CMK (cell line): ENCODE measurements at places on chromosomes 4 and X.

DNA sequence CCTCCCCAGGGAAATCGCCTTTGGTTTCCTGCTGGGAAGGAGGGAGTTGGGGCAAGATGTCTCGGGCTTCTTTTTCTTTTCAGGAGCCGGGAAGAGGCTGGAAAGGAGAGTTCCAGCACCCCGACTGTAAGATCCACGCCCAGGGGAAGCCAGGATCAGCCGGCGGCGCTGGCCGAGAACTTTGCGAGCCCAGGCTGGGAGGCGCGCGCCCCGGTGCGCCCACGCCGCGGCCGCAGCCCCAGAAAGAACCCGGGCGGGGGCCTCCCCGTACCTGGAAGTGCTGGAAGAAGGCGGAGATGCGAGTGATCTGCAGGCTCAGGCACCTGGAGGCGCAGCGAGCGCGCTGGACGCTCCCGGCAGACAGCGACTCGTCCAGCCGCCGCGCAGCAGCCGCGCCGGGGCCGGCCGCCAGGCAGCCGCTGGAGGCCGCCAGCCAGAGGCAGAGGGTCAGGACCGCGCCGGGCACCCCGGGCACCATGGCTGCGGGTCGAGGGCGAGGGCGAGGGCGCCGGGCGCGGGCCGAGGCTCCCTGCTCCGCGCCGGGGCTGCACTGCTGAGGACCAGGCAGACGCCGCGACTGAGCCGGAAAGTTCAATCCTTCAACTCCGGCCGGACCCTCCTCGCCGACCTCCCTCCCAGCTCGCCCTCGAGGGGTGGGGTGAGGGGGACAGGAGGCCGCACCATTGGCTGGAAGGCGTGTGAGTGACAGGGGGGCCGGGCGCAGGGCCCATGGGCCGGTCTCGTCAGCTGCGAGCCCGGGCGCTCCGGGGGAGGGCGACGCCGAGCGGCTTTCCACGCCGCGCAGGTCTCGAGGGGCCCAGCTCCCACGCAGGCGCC lies at the start of gene ANOS1:
Gene ANOS1, minus strand, starts transcription at position 579 of the 837 bp plus-strand sequence. Its CDS starts 101 bp downstream, at position 478.
- no peak for DNase-seq

- no peak for DNase-seq
Measured at GRCh38 chr4:125641611-125642010, 326.9 kb downstream of the FAT4 start.

DNA sequence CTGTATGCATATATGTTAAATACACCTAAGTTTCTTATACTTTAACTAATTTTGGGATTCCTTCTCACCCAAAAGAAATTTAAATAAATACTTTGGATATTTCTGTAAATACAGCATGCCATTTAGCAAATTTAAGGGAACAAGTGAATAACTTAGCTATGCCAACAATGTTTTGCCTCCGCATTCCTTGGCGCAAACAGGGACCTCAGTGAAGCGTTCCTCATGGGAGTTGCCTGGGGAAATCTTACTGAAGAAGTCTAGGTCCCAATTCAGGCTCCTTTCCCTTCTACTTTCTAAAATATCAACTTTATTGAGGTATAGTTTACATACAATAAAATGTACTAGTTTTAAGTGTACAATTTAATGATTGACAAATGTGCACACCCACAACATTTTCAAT lies 25.0 kb downstream of the COL4A5 start:
- DNase-seq = no peak

DNA sequence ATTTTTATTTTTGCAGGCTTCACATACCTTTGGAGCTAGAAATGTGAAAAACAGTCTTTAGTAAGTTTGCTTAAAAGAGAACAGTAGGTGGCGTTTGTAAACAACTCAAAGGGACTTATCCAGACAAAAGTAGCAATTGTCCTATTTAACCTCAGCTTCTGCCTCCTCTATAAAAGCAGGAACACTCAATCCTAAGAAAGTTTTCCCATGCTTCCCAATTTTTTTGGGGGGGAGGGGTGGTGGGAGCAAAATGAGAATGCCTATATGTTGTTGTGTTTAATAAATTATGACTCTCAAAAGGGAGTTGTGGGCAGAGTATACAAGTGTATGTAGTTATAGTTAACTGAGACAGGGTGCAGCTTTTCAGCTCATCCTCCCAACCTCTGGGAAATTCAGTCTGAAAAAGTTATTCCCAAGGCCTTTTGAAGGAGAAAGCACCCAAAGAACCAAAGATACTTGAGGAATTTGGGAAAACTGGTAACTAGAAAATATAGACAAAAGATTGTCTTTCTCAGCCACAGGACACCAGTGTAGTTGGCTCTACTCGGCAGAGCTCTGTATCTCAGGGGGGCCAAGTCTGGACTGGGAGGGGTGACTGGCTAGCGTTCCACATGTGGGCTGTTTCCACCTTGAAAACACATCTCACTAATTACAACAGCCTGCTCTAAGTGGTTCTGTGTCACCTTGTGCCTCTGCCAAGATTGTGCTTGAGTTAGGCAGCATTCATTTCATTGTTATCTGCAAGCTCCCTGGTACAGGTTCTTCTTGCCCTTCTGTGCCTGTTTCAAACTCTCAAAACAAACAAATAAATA lies 2.8 kb downstream of the SFRP2 start:
- DNase-seq = no peak

DNA sequence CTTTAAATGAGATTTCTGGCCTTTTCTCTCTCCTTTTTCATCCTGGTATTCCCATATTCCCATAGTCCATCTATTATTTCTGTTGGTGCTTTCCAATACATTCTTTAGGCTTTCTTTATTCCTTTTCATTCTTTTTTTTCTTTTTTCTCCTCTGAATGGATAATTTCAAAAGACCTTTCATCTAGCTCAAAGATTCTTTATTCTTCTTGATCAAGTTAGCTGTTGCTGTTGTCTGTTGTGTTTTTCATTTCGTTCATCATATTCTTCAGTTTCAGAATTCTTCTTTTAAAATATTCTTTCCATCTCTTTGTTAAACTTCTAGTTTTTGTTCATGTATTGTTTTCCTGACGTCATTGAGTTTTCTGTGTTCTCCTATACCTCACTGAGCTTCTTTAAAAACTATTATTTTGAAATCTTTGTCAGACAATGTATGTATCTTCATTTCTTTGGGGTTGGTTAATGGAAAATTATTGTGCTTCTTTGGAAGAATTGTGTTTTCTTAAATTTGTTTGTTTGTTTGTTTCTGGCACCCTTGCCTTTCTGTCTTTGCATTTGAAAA lies 30.2 kb downstream of the STK32B start:
- DNase-seq = no peak

GRCh38 chrX:30488092-30488491 lies 89.5 kb downstream of the TASL start:
- no peak for DNase-seq

GRCh38 chr4:155608225-155608885 lies 58.3 kb upstream of the GUCY1A1 start:
- DNase-seq = no peak

- DNase-seq = no peak
Measured at GRCh38 chrX:131747173-131747572, 203.3 kb downstream of the OR13H1 start.

GRCh38 chrX:138128027-138128671 lies 562.2 kb downstream of the ZIC3 start:
- peak; percentile 3 for DNase-seq

DNA sequence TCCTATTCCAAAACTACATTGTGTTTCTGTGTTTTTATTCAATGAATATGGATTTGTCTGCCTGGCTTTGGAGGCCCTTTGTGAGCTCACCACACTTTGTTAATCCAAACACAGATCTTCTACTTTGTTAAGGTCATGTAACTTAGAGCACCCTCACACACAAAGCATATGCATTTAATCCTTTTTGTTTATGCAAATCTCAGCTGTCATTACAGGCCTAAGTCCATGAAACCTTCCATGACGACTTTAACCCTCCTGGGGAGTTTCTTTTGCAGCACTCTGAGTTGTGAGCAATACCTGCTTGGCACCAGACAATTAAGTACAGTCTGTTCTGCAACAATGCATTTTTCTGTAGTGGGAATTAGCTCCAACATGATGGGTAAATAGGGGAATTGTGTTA lies 14.9 kb downstream of the CCSER1 start:
- no peak for DNase-seq

- no peak for DNase-seq
Measured at GRCh38 chr4:12701384-12701783, 782.8 kb downstream of the RAB28 start.

DNA sequence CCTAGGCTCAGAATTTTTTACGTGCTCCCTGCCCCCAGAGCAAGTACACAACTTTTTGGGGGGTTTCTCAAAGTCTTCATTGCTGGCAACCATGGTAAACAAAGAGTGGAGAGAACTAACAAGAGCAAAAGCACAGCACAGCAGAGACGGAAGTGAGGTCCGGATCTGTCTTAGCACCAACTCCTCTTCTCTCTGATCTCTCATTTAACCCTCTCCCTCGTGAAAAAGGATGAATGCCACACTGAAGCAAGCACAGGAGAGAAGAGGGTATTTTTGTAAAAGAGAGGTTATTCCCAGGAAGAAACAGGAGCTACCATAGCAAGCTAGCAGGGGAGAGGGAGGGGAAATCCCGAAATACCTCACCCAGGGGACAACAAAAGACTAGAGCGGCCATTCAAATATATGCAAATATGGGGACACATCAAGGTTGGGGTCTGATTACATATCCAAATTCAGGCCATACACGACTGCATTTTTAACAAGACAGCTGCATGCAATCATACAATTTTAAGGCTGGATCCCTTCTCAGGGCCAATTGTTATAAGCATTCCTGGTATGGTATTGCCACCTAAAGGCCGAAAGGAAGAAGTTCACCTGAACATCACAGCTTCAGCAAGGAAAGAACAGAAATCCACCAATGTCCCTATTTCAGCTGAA lies 46.6 kb downstream of the CD40LG start:
- DNase-seq = no peak

DNA sequence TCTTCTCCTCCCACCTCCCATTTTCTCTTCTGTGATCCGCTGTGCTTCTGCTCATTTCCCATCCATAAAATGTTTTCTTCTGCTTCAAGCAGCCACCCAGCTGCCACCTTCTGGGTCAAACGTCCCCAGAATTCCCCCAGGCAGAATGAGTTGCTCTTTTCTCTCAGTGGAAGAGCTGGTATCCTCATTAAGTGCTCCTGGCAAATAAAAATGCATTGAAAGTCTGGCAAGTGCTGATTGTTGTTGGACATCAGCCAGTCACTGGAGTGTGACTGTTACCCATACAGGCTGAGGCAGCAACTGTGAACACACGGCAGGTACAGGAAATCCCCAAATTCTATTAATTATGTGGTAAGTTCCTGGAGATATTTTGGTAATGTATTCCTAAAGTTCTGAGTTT lies 52.6 kb downstream of the LIMCH1 start:
- DNase-seq = no peak

GRCh38 chr4:90766837-90767236 lies 639.6 kb downstream of the CCSER1 start:
- DNase-seq = no peak

GRCh38 chr4:4613641-4614286 lies 71.9 kb upstream of the STX18 start:
- DNase-seq = no peak

DNA sequence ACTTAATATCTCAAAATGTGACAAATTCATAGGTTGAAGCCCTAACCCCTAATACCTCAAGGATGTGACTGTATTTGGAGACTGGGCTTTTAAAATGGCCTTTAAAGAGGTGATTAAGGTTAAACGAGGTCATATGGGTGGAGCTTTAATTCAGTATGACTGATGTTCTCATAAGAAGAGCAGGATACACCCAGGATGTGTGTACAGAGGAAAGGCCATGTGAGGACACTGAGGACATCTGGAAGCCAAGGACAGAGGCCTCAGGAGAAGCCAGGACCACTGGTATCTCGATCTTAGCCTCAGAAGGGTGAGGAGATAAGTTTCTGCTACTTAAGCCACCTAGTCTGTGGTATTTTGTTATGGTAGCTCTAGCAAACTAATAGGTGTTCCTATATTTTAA lies 49.0 kb upstream of the SHISA3 start:
- no peak for DNase-seq

- no peak for DNase-seq
Measured at GRCh38 chr4:144582975-144583374, 63.0 kb upstream of the HHIP start.

DNA sequence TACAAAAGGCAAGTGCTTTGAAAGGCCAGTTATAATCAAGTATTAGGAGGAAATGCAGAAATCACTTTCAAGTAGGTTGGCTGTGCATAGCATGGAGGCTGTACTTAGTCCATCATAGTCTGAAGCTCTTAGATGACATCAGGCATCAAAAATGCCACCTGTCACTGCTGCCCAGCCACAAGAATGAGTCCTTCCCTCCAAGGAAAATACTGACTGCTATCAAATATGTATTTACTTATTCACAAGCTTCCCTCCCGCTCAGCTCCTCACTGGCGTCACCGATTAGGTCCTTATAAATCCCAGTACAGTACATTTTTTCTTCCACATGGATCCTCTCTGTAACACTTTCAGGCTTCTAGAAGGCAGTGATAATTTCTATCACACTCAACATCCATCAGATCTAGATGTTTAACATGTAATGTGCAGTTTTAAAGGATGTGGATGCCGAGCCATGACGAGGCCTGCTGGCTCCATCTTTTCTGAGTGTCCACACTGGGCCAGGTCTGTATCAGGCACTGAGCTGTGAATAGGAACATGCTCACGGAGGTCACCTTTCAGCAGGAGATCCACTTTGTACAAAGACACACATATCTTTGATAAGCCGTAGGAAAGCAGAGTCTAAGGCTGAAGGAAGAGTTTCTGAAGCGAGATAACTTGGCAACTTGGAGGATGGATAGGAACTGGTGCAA lies 121.9 kb downstream of the PALLD start:
- no peak for DNase-seq

DNA sequence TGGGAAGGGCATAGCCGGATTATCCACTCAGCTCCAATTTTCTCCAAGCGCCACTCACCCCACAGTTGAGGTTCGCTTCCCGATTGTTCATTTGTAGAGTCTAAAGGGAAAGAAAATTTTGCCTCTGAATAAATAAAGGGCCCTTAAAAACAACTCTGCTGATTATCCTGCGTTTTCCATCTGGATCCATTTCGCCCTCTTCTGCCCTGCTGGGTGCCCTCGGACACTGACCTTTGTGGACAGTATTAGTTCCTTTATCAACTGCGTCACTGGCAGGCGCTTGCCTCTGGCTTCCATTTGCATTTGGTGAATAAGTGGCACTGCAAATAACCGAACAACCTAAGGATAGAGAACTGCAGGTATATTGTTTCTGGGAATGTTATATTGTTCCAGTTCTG lies 10.1 kb downstream of the GSX2 start:
- no peak for DNase-seq
